ENCODE measurements at places on chromosomes 3 and 15.

DNA sequence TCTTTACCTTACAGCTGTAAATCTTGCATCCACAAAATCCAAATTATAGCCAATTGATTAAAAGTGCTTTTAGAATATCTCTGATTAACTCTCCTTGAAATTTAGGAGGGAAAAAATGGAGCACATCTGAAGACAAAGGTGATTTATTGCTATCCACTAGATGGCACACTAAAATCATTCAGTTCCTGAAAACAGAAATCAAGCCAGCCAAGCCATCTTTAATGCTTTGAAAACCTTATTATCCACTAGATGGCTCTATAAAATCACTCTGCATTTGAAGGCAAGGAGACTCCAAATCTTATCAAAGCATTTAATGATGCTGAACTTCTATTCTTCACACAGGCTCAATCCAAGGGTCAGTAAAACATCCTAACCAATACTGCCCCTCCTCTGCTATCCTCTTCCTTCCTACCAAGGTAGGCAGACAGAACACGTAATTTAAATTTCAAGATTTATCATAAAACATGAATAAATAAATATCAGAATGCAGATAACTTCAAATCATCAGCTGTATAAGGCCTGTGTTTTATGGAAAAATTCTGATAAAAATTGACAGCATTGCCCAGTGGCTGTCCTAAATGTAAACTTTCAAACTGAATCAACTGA lies 48.4 kb downstream of the GOLIM4 start:
- DNase-seq: peak; percentile 68

DNA sequence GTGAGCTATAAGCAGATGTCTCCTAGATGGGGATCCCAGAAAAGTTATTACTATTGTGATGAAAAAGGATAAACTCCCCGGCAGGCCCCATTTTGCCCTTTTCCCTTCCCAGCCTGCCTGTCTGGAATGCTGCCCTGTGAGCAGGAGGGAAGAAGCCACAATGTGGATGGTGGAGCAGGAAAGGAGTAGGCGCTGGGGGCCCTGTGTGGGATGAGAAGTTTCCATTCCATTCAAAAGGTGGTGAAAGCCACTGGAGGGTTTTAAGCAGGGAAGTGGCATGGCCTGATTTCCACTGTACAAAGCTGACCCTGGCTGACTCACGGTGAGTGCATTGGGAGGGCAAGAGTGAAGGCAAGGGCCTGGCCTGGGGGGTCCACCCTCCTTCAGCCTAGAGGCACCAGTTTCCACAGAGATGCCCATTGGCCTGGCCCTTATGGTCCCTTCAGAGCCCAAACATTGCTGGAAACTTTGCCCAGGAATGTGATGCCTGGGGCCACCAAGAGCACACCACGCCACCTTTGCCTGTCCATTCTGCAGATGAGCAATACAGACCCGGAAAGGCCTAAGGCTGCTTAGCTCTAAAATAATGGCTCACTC lies 206.9 kb downstream of the RPLP1 start:
- DNase-seq: no peak

DNA sequence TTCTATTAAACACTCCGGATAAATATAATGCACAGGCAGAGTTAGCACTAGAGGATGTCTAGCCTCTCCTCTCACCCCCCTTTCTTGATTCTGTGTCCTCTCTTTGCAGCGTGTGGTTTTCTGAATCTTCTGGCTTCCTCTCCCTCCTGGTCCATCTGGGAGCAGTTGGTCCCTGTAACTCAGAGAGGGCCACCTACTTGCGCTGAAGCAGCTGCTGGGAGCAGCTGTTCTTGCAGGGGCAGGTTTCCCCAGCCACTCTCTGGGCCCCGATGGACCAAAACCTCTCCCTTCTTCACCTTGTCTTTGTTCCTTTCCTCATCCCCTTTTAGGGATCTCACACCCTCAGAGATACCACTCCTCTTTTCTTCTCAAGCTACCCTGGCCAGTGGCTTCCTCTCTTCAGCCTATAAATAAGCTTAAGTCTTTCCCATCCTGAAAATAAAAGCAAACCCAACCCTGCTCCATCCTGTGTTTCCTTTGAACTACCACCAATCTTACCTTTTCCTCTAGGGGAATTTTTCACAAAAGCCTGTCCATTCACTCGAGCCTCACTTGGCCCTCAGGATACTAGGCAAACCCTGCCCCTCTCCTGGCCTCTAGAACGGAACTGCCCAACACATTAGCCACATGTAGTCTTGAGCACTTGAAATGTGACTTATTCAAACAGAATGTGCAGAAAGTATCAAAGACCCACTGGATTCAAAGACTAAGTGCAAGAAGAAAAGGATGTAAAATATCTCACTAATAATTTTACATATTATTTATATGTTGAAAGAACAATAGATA lies 59.7 kb downstream of the STARD5 start:
- DNase-seq: no peak

- DNase-seq: no peak
Measured at GRCh38 chr3:38658841-38659240, 9.4 kb upstream of the SCN5A start.

- DNase-seq: no peak
Measured at GRCh38 chr15:71393383-71393782, 278.1 kb downstream of the THSD4 start.

DNA sequence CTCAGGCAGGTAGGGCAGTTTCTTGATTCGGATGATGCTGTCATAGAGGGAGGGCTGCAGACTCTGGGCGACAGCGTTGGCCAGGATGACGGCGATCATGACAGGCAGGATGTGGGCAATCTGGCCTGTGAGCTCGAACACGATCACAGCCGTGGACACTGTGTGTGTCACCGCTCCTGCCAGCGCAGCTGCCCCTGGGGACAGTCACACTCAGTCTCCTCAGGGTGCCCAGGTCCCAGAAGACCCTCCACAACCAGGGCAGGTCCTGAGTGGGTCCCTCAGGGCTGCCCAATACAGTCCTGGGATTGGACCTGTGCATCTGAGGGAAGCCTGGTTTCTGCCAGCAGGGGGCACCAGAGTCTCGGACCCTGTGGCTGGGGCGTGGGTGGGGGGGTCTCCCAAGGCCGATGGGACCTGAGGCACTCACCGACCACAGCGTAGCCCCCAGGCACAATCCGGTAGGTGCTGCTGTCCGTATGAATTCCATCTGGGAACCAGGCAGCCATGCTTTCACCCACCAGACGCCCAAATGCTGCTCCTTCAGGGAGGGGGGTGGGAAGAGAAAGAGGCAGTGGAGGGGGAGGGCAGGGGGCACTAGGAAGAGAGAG lies 7.2 kb downstream of the CLCN2 start:
- no peak for DNase-seq

GRCh38 chr15:54099010-54099409 lies 120.8 kb downstream of the UNC13C start:
- DNase-seq: no peak

DNA sequence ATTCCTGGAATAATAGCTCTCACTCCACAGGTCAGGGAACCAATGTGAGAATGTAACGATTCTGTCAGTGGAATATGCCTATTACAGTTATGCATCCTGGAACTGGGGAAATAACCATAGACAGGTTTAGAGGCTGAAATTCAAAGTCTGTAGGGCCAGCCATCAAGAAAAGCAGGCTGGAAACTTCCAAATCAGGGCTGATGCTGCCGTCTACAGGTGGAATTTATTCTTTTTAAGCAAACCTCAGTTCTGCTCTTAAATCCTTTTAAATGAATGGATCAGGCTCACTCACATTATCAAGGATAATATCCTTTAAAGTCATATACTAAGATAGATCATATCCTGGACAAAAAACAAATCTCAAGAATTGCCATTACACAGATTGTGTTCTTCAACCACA lies 699.8 kb downstream of the NR2F2 start:
- no peak for DNase-seq

DNA sequence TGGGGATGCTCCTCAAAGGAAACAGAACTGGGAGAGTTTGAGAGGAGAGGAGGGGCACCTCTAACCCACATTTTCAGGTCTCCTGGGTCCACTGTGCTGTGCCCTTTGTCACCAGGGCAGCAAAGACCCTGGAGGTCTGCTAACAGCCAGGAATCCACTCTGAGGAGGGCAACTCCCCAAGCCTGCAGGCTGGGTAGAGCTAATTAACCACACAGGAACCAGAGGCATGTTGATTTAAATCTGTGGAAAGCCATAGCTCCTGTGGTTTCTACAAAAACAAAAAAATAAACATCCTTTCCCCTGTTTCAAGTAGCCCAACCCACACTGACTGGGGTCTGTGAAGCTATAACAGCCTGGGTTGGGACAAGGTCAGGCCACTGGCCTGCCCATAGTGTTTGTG lies 2.2 kb upstream of the BSN start:
- no peak for DNase-seq

DNA sequence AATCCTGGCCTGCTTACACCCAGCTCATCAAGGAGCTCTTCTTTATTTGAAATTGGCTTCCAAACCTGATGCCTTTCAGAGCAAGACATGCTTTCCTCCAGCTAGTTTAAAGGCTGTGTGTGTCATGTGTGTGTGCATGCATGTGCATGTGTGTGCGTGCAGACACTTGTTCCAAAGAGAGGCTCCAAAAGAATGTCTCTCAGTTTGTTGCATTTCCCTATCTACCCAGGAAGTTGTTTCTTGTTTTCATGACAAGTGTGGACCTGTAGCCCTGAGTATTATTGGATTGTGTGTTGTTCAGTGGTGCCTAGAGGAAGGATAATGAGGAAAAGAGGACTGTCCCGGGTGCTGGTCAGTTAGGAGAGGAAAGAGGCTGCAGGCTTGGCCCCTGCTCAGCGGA lies 240.0 kb downstream of the THSD4 start:
- no peak for DNase-seq

- DNase-seq: no peak
Measured at GRCh38 chr3:44047796-44048195, 193.9 kb upstream of the TOPAZ1 start.
